Amygdala (tissue), 56 donors: ENCODE measurements at places on chromosomes 2 and 18.

- no peak for DNase-seq
Observed at GRCh38 chr2:176583607-176584006, 314.4 kb downstream of the MTX2 start.

- no peak for DNase-seq
Observed at GRCh38 chr18:80202264-80202998, 44.9 kb downstream of the PARD6G start.

- DNase-seq, result no peak
Observed at GRCh38 chr2:200099256-200099655, 143.9 kb downstream of the MAIP1 start.

GRCh38 chr18:31245820-31246219, 72.1 kb upstream of the DSG1 start:
- DNase-seq, result no peak

DNA sequence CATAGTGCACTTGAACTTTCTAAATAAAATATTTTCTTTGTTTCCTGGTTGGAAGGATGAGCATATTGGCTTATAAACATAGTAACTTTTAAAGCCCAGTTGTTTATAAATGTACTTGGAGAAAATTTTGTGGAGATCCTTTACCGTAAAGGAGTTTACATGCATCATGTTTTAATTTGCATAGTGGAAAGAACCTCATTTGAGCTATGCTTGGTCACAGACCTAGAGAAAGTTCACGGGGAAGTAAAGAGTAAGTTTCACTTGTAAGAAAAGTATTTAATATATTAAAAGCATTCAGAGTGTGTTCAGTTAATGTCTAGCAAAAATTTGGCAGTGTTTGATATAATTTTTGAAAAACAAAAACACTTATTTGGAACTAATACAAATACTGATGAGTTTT, 45.3 kb downstream of the PIKFYVE start:
- no peak for DNase-seq

DNA sequence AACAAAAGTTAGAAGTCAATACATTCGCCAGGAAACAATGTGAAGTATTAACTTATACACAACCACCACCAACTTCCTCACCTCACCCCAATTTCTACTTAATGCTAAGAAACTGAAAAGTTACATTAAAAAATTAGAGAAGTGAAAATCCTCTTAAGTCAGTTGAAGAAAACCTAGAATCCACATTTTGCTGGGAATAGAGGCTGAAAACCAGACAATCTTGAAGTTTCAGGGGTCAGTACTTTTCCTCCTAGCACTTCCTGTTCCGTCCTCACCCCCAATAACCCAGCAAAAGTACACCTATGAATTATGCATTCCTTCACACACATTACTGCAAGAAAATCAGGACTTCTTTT, 6.3 kb downstream of the YES1 start:
- no peak for DNase-seq

DNA sequence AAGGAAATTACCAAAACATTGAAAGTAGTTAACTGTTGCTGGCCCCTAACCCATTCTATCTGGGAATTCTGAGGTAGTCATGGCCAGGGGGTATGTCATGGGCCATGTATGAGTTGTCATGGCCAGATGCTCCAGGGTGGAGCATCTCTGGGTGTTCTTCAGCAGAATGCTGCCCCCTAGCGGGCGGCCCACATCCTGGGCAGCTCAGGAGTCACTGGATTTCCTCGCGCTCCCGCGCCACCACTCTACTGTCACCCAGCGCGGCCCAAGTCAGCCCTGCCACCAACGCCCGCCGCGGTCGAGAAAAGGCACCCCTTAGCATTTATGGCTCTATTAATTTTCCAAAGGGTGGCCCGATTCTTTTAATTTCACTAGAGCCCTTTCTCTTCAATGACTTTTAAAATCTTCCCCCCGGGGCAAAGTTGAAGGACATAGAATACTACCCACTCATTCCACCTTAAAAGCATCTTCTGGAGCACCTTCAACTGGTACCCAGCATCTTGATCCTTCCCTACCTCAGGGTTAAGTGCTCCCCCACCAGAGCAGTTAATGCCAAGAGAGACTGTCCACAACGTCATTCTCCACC, 41.6 kb downstream of the PKDCC start:
- no peak for DNase-seq

- no peak for DNase-seq
Observed at GRCh38 chr2:168740360-168740759, 62.1 kb upstream of the NOSTRIN start.

GRCh38 chr2:195956725-195957124, 111.9 kb downstream of the DNAH7 start:
- no peak for DNase-seq

DNA sequence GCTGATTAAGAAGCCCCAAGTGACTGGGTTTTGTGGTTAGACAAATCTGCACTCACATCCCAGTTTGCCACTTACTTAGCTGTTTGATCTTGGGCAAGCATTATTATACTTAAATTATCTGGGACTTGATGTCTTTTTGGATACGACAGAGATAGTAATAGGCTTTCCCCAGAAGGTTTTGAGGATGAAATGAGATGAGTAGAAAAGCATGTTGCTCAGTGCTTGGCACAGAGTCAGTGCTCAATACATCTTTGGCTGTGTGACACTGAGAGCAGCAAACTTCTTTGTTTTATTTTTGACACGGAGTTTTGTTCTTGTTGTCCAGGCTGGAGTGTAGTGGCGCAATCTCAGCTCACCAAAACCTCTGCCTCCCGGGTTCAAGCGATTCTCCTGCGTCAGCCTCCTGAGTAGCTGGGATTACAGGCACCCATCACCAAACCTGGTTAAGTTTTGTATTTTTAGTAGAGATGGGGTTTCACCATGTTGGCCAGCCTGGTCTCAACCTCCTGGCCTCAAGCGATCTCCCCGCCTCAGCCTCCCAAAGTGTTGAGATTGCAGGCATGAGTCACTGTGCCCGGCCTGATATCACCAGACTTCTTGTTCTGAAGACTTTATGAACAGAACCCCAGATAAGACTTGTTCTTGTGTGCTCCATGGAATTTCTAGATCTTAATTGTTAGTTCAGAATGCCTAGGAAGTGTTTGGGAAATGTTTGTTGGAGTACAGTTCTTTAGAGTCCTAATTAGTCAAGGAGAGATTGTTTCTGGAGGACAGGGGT, 521.2 kb downstream of the SLC4A3 start:
- DNase-seq, result no peak

GRCh38 chr2:5713101-5713500, 20.9 kb downstream of the SOX11 start:
- DNase-seq, result no peak

GRCh38 chr2:155825876-155826275, 506.6 kb downstream of the NR4A2 start:
- DNase-seq, result no peak

DNA sequence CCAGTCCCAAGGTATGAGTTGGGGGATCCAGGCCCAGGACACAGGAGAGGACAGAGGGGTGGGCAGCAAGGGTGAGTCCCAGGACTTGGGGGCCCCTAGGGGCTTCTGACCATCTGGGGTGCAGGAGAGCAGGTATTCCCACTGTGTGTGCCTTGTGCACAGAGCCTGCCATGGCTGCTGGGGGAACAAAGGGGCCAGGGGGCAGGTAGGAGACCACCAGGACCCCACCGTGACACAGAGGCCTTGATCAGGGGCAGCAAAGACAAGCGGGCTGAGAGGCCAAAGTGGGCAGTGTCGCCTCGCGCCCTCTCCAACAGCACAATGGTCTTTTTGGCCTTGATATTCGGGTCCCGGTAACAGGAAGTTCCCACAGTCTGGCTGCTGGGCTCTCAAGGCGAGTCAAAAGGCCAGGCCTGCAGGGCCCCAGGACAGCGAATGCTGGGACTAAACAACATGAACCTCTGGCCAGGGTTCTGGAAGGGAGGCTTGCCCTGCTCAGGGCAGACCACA, 12.3 kb upstream of the GPR17 start:
- no peak for DNase-seq

DNA sequence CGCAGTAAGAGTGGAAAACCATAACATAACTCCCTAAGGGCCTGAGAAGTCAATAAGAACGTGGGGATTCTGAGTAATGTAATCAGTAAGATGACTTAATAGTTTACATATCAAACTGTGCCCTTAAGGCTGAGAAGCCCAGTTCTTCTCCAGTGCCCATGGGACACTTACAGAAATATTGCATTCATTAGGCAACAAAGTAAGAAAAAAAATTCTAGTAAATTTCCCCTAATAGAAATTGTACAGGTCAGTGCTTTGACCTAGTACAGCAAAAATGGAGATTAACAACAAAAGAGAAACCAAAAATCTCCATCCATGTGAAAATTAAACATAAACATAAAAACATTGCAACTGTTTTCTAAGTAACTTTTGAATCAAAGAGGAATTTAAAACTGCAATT, 139.8 kb upstream of the HS6ST1 start:
- no peak for DNase-seq
